ENCODE measurements at places on chromosomes 1 and 21.

DNA sequence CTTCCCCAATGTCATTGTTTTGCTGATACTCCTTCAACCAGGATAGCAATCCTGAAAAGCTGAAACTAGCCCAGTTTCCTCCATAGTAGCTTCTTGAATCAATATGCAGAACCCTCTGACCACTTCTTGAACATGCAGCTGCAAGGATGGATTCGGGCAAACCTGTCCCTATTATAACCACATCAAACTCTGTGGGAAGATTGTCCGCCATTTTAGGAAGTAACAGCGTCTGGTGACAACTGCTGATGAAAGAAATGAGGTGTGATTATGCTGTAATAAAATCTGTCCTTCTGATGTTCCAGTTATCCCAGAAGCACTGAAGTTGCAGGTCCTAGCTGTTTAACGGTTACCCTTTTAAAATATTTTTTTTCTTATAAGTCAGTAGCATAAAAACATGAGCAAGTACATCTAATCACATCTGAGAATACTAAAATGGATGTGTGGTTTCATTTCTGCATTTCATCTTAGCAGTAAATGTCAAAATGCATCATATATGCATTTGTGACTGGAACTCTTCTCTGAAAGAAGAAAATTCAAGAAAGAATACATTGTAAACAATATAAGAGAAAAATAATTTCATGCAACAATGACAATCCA lies 4.5 kb downstream of the CHML start:
- no peak for ATAC-seq

- ATAC-seq, result no peak
These were observed 261.5 kb downstream of the GPATCH2 start for GRCh38 chr1:217369271-217369981.

DNA sequence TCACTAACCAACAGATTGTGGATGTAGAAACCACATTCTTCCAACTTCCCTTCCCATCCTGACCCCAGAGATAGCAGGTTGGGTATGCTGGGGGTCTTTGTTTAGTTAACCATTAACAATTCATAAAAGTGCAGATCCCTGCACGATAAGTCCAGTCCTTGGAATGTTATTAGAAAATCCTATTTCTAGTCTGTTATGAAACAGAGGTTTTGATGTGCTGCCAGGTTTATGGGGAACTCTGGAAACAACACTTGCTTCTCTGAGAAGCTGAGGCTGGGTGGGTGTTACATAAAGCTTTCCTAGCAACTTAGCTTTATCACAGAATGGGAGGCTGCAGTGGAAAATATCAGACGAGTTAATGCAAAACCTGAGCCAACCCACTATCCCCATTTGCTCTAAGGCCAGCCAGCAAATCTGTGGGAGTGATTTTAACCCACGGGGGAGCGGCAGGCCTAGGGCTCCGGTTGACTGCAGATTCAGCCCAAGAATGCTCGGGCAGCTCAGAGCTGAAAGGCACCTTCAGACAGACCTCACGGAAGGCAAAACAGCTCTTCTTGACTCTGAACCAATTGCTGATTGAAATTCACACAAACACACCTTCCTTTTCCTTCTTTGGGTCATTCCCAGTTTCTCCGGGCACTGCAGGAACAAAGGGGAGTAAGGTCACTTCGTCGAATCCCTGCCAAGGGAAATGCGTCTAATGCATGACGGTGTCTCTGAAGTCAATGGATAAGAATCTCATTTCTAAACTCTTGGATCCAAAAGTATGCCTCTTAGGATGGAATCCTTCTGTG lies 111.7 kb upstream of the IRF2BP2 start:
- no peak for ATAC-seq

- ATAC-seq, result peak; percentile 82
These were observed 38.4 kb upstream of the ZNF281 start for GRCh38 chr1:200448034-200448762.

DNA sequence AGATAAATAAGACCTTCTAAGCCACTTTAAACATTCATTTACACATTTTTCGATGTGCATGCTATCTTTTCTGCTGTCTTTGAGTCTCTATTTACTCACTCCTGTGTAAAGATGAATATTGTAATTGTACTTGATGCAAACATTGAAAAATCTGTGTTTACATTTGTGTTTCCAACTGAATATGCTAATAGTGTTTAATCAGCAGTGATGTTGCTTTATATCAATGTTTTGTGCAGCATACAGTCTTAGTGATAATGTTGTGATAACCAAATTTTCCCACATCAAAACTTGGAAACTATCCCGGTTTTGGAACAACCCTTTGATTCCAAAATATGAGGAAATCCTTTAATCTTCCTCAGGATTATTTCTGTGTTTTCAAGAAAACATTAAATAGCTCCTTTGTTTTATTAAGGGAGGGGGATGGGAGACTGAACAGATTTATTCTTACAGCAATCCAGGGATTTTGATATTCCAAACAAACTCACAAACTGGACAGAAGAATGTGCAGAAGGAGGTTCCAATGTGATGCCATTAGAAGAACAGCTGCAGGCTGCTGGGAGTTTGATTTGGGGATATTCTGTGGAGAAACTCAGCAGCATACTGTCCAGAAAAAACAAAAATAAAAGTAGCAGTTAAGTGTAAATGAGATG lies 248.0 kb downstream of the S1PR1 start:
- no peak for ATAC-seq

- ATAC-seq, result peak; percentile 66
These were observed 22.2 kb downstream of the RUNX1 start for GRCh38 chr21:35026617-35027562.

DNA sequence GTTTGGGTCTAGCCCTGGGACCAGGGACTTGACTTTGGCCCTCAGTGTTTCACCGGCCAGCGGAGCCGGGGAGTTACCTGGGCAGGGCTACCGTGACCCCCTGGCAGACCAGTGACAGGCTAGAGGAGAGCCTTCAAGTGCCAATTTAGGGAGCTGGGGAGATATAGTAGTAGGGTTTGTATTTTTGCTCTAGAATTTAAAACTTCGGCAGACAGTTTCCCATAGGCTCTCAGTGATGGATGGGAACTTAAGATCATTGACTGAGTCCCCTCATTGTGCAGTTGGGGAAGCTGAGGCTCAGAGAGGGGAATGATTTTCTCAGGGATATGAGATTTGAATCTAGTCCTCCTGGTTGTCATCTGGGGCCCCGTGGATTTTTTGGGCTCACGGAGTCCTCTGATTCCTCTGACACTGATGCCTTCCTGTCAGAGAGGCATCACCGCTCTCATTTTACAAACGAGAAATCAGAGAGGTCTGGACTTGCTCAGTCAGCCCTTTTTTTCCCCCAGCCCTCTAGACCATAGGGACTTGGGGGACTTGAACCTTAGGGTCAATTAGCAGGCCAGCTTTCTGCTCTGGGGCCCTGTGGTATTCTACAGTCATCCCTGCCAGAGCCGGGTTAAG lies 58.3 kb upstream of the ACOT11 start:
- no peak for ATAC-seq

DNA sequence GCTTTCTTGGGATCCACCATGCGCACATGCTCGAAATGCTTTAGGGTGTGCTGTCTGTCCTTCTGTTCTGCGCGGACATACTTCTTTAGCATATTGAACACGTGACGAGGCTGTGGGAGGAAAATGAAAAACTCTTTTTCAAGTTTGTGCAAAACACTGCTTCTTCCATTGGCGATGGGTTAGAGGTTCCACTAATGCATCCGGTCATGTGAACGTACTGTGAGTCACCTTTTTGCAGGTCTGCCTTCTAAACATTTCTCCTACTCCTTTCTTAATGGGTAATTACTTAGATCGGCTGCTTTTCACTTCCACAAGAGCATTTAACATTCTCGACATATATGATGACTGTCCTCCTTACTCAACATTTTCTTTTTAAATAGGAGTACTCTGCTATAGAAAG lies 214.9 kb downstream of the APP start:
- no peak for ATAC-seq
